ENCODE measurements at places on chromosomes 11 and 22.

- DNase-seq, result no peak
These were observed 73.4 kb downstream of the NCAPD3 start for GRCh38 chr11:134150195-134150903.

DNA sequence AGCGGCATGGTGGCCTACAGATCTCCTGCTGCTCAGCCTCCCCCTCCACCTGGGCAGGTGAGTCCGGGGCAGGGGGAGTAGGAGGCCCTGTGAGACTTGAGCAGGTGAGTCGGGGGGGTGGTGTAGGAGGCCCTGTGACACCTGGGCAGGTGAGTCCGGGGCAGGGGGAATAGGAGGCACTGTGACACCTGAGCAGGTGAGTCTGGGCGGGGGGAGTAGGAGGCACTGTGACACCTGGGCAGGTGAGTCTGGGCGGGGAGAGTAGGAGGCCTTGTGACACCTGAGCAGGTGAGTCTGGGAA, 299.3 kb downstream of the BRD1 start:
- DNase-seq, result no peak

DNA sequence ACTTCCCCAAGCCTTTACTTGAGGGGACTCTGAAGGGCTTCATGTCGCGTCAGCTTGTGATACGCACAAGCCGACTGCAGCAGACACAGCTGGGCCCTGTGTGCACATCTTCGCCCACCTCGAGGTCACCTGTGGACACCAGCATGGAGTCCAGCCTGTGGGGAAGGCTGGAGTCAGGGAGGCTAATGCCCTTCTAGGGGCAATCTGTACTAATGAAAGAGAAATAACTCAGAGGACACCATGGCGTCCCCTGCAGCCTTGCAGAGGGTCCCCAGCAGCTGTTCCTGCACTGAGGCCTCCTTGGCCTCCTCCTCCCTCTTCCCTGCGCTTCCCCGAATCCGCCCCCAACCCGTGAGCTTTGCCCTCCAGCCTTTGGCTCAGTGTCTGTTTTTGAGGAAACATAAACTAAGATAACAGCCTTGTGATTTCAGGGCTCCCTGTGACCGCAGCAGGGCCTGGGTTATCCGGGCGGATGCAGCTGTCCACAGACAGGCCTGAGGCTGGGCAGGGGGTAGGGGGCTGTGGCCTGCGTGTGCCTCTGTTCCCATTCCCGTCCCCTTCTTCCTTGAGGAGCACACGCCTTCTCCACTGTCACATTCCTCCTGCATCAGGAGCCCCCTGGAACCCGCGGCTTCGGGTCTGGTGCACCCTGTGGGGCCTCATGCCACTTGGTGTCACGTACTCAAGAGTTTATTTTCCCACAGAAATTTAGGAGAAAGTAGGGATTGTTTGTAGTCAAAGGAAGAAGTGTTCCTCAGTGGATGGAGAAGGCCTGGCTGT, 25.0 kb downstream of the KRTAP5-5 start:
- no peak for DNase-seq

DNA sequence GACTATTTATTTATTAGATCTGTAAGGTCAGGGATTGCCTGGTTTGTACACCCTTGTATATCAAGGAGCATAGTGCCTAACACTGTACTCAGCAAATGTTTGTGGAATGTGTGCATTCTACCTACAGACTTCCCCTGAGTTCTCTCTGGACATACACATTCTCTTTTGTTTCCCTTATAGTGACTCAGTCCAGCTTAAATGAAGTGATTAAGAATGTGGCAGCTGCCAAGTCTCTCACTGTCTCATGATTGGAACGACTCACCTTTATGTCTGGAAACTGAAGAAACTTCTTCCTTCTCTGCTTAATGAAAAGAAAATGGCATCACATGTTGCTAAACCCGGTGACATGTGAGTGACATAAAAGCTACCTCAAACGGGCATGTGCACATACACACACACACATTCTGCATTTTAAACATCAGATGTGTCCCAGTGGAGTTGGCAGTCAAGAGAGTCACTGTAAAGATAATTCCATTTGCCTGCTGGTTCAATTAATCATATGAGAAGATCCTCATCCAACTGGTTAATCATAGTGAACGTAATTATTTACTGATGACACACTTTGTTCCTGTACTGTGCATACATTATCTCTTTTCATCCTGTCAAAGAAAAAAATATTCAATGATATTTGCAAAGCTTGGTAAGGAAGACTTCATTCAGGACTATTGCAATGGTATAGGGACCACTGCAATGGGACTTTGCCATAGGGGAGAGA, 42.8 kb downstream of the GLYAT start:
- no peak for DNase-seq

DNA sequence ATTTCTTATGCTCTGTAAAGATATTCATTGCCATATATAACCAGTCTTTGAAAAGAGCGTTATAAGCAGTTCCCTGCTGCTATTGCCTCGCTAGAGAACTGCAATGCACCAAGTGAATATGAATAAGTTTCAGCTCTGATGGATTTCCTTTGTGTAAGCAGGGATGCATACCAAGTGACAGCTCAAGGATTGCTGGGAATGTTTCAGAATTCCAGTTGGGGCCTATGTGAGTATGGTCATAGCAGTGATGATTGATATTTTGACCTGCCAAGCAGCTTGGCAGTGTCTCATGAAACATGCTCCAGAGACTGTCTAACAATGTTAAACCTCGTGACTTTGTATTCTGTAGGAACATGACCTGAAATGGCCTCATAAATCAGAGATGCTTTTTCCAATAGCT, 312.6 kb downstream of the C11orf87 start:
- no peak for DNase-seq

DNA sequence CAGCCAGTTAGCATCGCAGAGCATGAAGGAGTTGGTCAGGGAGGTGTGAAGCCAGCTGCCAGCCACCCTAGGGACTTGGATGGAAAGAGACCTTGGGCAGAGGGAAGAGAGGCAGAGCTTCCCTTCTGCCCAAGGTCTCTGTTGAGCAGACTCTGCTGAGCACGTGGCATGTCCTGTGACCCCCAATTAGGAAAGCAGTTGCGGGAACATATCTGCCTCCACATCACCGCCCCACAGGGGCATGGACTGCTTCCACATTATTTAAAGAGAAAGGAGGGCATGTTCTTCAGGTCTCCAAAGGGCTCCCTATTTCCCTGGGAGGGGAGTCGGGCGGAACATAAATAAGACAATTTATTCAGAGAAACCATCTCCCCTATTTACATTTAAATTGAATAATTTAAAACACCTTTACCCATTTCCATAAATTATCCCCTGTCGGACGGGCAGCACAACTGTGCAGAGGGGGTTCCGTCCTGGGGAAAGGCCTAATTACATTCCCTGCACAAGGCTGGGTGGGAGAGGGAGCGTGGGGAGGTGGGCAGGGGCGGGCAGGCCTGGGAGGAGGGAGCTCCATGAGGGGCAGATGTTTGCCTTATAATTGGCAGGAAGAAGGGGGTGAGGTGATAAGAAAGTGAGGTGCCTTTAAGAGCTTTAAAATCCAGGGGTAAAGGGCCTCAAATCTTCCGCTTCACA, 88.8 kb upstream of the THY1 start:
- no peak for DNase-seq

DNA sequence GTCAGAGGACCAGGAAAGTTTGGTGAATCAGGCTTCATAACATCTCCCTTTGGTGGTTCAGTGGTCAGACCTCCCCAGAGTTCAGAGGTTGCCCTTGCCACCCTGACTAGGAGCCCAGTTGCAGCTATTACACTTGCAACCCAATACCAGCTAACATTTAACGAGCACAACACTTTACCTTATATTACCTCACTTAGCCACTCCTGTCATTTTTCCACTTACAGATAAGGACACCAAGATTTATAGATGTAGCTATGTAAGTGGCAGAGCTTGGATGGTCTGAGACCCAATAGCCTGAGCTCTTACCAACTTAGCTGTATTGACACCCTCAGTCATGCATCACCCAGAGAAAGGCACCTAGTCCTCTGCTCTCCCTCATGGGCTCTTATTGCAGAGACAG, 234.7 kb downstream of the INSC start:
- DNase-seq, result no peak

All from B cell (primary cell).